ENCODE measurements at places on chromosomes 6 and 20.

DNA sequence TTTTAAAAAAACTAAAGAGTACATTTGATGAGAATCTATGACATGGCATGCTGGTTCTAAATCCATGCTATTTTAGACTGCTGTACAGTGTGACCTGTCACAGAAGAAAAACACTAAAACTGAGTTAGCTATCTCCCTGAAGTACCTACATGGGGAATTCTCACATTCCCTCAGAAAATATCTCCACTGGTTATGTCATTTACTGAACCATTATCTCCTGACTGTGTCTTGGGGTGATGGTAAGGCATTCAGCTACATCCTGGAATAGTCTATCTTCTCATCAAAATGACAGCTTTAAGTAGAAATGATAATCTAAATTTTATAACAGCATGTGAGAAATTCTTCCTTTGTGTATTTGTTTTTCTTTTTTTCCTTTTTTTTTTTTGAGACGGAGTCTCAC lies 172.1 kb upstream of the HTR1E start:
- no peak for DNase-seq

- peak; percentile 71 for DNase-seq
These were observed 4.9 kb downstream of the VGLL2 start for GRCh38 chr6:117270055-117270842.

GRCh38 chr6:92399911-92400310 lies 1019.4 kb downstream of the EPHA7 start:
- no peak for DNase-seq

GRCh38 chr6:36368921-36369865 lies 18.3 kb downstream of the ETV7 start:
- peak; percentile 72 for DNase-seq

- no peak for DNase-seq
These were observed 111.6 kb downstream of the EPHA7 start for GRCh38 chr6:93307505-93308409.

GRCh38 chr20:51596668-51597388 lies 54.3 kb upstream of the NFATC2 start:
- DNase-seq, result no peak

DNA sequence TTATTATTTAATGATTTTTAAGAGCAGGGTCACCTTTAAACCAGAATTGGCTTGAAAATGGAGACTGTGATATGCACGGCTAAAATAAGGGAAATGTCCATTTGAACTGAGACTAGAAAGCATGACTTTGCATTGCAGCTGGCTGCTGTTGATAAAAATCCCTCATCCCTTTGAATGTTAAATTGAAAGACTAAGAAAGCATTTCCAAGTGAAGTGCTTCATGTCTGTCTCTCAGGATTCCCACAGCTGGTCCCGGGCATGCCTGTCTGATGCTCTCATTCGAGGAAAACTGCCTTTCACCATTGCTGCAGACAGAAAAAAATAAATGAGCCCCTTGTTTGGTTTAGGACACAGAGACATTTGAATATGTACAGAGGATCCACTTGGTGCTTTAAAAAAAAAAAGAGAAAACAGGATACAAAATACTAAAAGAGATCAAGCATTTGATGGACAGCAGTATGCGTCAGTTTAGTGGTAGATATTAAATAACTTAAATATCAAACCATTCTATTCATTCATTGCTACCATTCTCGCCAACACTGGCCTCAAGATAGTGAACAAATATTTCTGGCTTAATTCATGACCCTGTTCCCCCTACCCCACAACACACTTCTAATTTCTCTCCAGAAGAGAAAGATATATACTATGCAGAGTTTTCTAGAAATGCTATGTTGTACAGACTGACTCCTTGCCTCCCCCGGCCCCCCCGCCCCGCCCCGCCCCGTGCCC lies 55.0 kb downstream of the TBC1D7 start:
- no peak for DNase-seq

DNA sequence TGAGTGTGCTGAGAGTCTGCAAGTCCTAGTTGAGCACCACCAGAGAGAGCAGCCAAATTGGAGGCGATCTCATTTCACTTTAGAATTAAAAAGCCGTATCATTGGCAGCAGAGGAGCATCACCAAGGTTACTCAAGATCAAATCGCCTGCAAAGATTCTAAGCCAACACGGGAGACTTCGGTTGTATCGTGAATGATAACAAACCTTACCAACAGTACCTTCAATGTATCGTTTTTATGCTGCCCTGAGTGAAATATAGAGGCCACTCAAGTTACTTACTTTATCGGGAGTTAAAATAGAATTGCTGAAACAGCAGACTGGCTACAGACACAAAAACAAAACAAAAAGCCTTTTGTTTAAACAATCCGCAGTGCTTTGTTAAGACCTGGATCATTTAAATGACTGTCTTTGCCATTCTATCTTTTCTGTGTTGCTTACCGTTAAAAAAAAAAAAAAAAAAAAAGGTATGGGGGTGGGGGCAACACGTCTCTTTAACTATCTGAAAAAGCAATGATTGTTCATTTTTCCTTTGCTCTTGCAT lies 14.2 kb downstream of the NHSL1 start:
- DNase-seq, result peak; percentile 38

- DNase-seq, result peak; percentile 93
These were observed 89.7 kb upstream of the EPB41L1 start for GRCh38 chr20:36064658-36065426.

- DNase-seq, result no peak
These were observed 441.1 kb upstream of the JARID2 start for GRCh38 chr6:14804785-14805210.

DNA sequence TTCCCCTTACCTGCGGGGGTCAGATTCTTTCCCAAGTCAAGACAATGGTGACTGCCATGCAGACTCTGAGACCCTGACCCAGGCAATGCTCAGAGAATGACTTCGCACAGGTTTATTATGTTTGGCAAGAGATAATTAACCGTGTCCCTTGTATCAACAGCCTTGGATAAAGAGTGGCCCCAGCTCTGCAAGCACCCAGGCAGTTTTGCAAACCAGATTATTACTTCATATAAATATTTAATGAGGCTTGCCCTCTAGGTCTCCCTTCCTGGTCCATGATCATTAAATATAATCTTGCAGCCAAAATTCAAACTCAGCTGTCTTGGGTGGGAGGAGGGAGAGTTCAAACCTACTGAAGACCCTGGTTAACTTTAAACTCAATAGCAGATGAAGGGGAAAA lies 156.5 kb downstream of the ANKRD60 start:
- DNase-seq, result no peak

- peak; percentile 51 for DNase-seq
These were observed 34.6 kb upstream of the EPHA7 start for GRCh38 chr6:93453956-93454355.

DNA sequence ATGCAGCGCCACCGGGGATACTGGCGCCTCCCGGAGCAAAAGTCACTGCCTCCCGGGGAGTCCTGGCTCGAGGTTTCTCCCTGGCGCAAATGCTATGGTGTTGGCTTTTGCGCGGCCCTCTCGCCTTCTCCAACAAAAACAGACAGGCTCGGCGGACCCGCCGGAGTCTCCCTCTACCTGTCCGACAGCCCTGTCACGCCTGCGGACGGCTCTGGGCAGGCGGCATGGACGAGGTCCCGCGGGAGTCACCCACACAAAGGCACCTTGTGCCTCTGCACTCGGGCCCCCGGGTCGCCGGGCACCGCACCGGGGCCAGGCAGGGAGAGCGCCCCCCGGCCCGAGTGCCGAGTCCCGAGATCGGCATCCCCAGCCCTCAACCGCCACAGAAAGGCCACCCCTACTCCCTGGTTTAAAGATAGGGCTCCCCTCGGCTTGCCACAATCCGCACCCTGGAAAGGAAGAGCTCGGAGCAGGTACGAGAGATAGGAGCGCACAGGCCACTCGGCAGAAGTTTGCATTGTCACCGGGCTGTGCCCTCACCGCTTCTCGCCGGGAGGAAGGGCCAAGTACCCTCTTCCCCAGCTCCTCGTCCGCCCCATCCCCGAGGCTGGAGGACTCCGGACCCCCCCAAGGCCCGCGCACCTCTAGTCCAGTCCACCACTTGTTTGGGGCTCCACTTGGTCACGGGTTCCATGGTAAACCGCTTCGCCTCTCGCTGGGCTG lies 903 bp downstream of the CNKSR3 start:
- peak; percentile 48 for DNase-seq

DNA sequence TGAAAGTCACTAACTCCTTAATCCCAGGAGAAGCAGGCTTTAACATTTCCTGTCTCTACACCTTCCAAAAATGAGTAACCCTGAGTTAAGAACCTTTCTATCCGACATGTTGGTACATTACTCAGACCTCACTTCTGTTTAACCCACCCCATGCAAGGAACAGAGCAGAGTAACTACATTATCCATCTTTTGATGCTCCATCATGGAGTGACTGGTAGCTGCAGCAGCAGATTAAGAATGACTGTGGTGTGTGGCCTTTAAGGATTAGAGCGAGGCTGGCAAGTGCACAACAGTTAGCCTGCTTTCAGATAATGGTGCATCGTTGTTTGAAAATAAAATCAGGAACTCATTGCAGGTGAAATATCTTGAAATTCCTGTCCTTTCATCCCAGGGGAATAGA lies 2.0 kb downstream of the TRAF3IP2 start:
- DNase-seq, result no peak

GRCh38 chr20:973785-974194 lies 28.3 kb downstream of the RSPO4 start:
- DNase-seq, result peak; percentile 84

DNA sequence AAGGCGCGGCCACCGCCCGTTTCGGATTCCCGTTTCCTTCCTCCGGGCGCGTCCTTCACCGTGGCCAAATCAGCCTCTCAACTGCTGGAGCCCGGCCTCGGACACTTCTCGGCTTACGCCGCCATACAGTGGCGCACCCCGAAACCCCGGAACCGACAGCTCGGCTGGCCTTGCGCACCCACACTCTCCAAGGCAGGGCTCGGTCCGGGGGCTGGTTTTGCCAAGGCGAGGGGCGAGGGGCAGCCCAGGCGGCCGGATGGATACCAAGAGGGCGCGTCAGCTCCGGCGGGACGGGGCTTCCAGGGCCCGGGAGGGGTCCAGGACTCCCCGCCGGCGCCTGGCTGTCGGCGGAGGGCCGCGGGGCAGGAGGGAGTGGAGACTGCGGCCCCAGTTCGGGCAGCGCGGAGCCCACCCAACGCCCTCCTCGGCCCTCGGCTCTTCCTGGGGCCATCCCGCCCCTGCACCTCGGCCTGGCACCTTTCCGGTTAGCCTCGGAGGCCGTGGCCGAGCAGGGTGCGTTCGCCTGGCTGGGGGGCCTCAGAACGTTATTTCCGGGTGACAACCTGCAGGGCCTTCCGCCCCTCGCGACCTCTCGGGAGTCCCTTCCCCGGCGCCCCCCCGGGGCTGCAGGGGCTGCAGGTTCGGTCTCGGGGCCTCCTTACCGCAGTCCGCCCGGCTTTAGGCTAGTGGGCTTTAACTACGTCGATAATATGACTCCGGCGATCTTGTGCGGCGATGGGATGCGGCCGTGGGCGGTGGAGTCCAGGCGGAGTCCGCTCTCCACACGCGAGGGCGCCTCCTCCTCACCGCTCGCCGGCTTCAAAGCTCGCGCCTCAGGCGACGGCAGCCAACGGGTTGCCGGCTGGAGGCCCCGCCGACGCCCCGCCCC lies 697 bp upstream of the CEP43 start:
- peak; percentile 43 for DNase-seq

- DNase-seq, result peak; percentile 24
These were observed 2.1 kb downstream of the MAP3K7 start for GRCh38 chr6:90584636-90585255.

- DNase-seq, result no peak
These were observed 24.1 kb downstream of the IL17A start for GRCh38 chr6:52210227-52210626.

GRCh38 chr6:26538572-26538902 lies 371 bp downstream of the HMGN4 start:
- peak; percentile 85 for DNase-seq

DNA sequence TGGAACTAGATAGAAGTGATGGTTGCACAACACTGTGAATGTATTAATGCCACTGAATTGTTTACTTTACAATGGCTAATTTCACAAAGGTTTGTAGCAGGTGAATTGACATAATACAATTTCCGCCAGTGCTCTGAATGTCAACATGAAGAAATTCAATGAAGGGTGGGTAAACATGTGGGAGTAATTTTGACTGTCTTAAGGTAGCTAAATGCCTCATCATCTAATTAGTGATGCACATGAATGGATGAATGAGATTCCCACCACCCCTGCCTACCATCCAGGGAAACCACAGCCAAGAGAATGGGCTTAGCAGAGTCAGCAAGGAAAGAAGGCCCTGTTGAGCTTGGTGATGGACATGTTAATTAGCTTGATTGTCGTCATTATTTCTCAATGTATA lies 275.3 kb downstream of the ALDH8A1 start:
- DNase-seq, result no peak

GRCh38 chr6:143198312-143198711 lies 137.6 kb downstream of the AIG1 start:
- DNase-seq, result no peak

All from mesendoderm (in vitro differentiated cells).